Heart left ventricle (tissue), 16 donors: ENCODE measurements at places on chromosomes 12 and 14. TPM values are rescaled to one million over a fixed set of nuclear protein-coding genes. Genes with fewer than 3 reads are reported as not detected.
A peak's percentile ranks its signal among the peaks of the same experiment; 100 is the strongest.

The BDKRB2 gene
- 0.14 TPM for total RNA-seq

The CCDC63 gene
- total RNA-seq, result not detected

DNA sequence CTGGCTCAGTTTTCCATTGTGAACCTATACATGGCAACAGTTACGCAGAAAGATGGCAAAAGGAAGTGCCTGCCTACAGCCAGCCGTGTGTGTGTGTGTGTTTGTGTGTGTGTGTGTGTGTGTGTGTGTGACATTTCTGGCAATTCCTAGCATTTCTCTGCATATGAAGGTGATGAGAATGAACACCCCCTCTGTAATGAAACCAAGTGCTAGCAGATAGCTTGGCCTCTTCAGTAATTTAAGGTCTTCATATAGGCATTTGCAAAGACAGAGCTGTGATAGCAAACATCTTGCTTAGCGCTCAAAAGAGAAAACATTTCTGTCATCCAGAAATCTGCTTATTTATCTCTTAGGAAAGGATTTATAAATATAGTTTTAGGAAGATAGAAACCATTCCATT is 389.1 kb downstream of the AACS start:
- no peak for DNase-seq
- no peak overlapping the region for H3K4me3 ChIP-seq
- H3K27ac ChIP-seq, result no peak overlapping the region
- no peaks in the 10 kb centered on the region for H3K27me3 ChIP-seq
- H3K4me1 ChIP-seq, result no peaks in the 10 kb centered on the region
- H3K36me3 ChIP-seq, result no peaks in the 10 kb centered on the region

DNA sequence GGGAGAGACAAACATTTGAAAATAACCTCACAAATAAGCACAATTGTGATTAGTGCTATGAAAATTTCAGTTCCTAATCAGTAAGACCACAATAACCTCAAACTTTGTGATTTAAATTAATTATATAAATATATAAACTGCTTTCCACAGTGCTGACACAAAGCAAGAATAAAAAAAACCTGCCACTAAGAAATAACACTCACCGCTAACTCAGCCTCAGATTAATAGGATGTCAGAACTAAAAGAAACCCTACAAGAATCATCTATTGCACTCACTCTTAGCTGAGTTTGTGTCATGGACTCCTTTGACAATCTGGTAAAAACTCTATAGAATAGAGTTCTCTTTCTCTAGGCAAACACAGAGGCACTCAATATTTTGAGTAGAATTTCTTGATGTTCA is 68.4 kb downstream of the SLC41A2 start:
- H3K4me1 ChIP-seq, result no peaks in the 10 kb centered on the region
- no peaks in the 10 kb centered on the region for H3K36me3 ChIP-seq
- DNase-seq, result no peak
- no peak overlapping the region for H3K27ac ChIP-seq
- H3K4me3 ChIP-seq, result no peak overlapping the region

GRCh38 chr12:120903412-120904196 is 554 bp downstream of the SPPL3 start:
- DNase-seq, result peak; percentile 74
- H3K4me1 ChIP-seq, result peaks cover 11% of the 10 kb centered on the region
- H3K27ac ChIP-seq, result peak overlapping the region; percentile 86

GRCh38 chr14:92961567-92961855 is 38.6 kb downstream of the CHGA start:
- H3K36me3 ChIP-seq, result peaks cover 35% of the 10 kb centered on the region
- no peak for DNase-seq
- H3K4me1 ChIP-seq, result no peaks in the 10 kb centered on the region
- no peak overlapping the region for H3K4me3 ChIP-seq
- H3K27me3 ChIP-seq, result no peaks in the 10 kb centered on the region
- H3K27ac ChIP-seq, result no peak overlapping the region

The KRT80 gene
- 0.23 TPM for total RNA-seq

GRCh38 chr14:50064993-50065392 is 51.4 kb downstream of the VCPKMT start:
- H3K27ac ChIP-seq, result no peak overlapping the region
- H3K4me3 ChIP-seq, result no peak overlapping the region
- DNase-seq, result no peak

DNA sequence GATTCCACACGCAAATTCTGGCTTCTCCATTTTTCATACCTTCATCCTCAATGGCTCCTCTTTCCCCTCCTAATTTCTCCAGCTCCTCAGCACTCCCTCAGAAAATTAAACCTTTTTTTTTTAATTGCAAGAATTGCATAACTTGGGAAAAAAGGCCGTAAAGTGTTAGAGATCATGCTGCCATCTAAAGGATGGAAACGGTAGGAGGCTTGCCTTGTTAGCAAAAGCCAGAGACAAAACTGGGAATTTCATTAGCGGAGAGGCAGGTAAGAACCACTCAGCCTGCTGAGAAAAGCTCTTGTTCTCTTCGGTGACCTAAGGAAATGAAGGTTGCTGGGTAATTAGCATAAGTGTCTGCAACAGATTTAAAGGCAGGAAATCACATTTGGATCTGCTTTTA is 204.3 kb downstream of the AEBP2 start:
- H3K36me3 ChIP-seq, result no peaks in the 10 kb centered on the region
- no peaks in the 10 kb centered on the region for H3K27me3 ChIP-seq
- H3K4me3 ChIP-seq, result no peak overlapping the region
- no peak overlapping the region for H3K27ac ChIP-seq
- DNase-seq, result no peak
- no peaks in the 10 kb centered on the region for H3K4me1 ChIP-seq

DNA sequence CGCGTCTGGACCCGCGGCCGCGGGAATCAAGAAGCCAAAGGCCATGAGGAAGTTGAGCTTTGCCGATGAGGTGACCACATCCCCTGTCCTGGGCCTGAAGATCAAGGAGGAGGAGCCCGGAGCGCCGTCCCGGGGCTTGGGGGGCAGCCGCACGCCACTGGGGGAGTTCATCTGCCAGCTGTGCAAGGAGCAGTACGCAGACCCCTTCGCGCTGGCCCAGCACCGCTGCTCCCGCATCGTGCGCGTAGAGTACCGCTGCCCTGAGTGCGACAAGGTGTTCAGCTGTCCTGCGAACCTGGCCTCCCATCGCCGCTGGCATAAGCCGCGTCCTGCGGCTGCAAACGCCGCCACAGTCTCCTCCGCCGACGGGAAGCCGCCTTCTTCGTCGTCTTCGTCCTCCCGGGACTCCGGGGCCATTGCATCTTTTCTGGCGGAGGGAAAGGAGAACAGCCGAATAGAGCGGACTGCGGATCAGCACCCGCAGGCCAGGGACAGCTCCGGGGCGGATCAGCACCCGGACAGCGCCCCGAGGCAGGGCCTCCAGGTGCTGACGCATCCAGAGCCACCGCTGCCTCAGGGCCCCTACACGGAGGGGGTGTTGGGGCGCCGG is 1.0 kb downstream of the INSM2 start:
- peaks cover 60% of the 10 kb centered on the region for H3K27me3 ChIP-seq
- H3K27ac ChIP-seq, result no peak overlapping the region
- no peaks in the 10 kb centered on the region for H3K36me3 ChIP-seq
- peaks cover 25% of the 10 kb centered on the region for H3K4me1 ChIP-seq

The HOXC10 gene
- not detected for total RNA-seq

GRCh38 chr12:442235-442884 is 17.4 kb upstream of the B4GALNT3 start:
- H3K27ac ChIP-seq, result no peak overlapping the region
- H3K4me3 ChIP-seq, result no peak overlapping the region
- peaks cover 27% of the 10 kb centered on the region for H3K36me3 ChIP-seq

The TCL1B gene
- total RNA-seq, result not detected

DNA sequence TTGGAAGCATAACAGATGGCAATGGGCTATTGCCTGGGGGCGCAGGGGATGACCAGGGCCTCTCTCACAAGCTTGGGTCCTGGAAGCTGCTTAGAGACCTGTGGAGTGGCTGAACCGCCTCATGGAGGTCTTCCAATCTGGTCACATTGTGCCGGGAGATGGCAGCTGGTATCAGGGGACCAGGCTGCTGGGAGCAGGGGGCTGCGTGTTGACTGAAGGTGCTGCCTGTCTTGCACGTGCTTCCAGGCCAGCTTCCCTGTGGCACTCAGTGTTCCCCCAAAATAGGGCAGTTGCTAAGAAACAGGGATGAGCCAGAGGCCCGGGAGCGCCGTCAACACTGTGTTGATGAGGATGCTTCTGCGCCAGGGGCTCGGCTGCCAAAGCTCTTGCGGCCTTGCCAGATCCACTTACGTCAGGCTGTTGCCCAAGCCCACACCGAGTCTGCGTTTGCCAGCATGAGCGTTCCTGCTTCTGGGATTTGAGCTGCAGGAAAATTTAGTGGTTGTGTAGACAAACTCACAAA is 39.8 kb downstream of the ELK3 start:
- DNase-seq, result peak; percentile 92
- H3K36me3 ChIP-seq, result peaks cover 17% of the 10 kb centered on the region
- H3K4me1 ChIP-seq, result peaks cover 68% of the 10 kb centered on the region
- H3K27ac ChIP-seq, result peak overlapping the region; percentile 54
- H3K27me3 ChIP-seq, result no peaks in the 10 kb centered on the region
- no peak overlapping the region for H3K4me3 ChIP-seq

DNA sequence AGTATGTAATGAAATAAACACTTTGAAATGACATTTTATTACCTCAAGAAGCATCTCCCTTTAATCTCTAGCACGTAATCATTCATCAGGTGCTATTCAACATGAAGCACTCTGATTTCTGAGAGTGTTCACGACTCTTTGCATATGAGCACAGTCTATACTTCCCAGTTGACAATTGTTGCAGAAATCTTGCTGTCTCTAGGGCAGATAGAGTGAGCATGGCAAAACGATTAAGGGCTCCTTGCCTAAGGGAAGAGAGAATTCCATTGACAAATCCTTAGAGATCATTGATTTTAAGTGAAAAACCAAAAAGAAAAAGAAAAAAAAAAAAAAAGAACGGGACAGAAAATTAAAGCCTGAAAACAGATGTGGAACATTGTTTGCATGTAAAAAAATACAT is 107.6 kb downstream of the C12orf50 start:
- no peak overlapping the region for H3K27ac ChIP-seq
- no peak for DNase-seq
- H3K4me3 ChIP-seq, result no peak overlapping the region
- H3K4me1 ChIP-seq, result no peaks in the 10 kb centered on the region

GRCh38 chr12:5432011-5432400 is at the start of gene NTF3:
NTF3 (plus strand) TSS chr12:5432108; CDS start chr12:5432325, 217 bp downstream.
- peak within 1 kb of the TSS; percentile 62 for H3K4me3 ChIP-seq
- H3K36me3 ChIP-seq, result no peaks in the 10 kb centered on the region
- DNase-seq, result no peak

The KRT83 gene
- total RNA-seq, result not detected

DNA sequence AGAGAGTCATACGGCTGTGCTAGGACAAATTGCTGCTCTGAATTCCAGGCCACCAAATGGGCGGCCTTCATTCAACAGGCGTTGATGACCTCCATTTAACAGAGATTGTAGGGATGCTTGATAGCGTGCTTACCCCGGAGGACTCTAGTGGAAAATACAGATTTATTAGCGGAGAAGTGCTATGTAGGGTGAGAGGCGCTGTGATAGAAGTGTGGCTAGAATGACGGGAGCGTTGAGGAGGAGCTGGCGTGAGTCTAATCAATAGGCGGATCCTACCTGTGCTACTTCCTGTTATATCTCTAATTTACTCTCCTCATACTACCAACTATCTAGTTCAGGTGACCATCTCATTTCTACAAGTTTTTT is 668 bp downstream of the MRPS35 start:
- peak overlapping the region; percentile 85 for H3K27ac ChIP-seq
- peaks cover 7% of the 10 kb centered on the region for H3K4me1 ChIP-seq
- peaks cover 14% of the 10 kb centered on the region for H3K36me3 ChIP-seq
- H3K27me3 ChIP-seq, result no peaks in the 10 kb centered on the region
- DNase-seq, result no peak
- peak overlapping the region; percentile 84 for H3K4me3 ChIP-seq

- no peaks in the 10 kb centered on the region for H3K27me3 ChIP-seq
- no peaks in the 10 kb centered on the region for H3K4me1 ChIP-seq
- no peak overlapping the region for H3K4me3 ChIP-seq
- DNase-seq, result no peak
These were observed 14.2 kb upstream of the MYO1A start for GRCh38 chr12:57063991-57064685.

The LAG3 gene
- total RNA-seq, result 0.25 TPM

DNA sequence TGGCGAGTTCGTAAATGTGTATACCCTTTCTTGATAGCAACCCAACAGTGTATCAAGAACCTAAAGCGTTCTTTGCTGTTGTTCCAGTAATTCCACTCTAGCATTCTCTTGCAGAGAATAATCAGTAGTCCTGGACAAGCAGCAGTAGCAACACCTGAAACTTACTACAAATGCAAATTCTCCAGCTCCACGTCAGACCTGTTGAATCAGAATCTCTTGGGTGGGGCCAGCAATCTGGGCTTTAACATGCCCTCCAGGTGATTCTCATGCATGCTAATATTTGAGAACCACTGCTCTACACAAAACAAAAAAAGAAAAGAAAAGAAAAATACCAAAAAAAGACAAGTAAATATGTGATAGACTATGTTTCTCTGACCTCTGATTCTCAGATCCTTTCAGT is 10.1 kb downstream of the PTGDR start:
- H3K4me3 ChIP-seq, result no peak overlapping the region
- no peaks in the 10 kb centered on the region for H3K4me1 ChIP-seq
- H3K27me3 ChIP-seq, result no peaks in the 10 kb centered on the region

The COQ6 gene
- 49.5 TPM for total RNA-seq

The BRF1 gene
- 20.0 TPM for total RNA-seq

- no peak overlapping the region for H3K4me3 ChIP-seq
- H3K27ac ChIP-seq, result peak overlapping the region; percentile 51
- no peaks in the 10 kb centered on the region for H3K27me3 ChIP-seq
- peaks cover 21% of the 10 kb centered on the region for H3K36me3 ChIP-seq
These were observed 309.3 kb downstream of the ITPR2 start for GRCh38 chr12:26523708-26524150.

DNA sequence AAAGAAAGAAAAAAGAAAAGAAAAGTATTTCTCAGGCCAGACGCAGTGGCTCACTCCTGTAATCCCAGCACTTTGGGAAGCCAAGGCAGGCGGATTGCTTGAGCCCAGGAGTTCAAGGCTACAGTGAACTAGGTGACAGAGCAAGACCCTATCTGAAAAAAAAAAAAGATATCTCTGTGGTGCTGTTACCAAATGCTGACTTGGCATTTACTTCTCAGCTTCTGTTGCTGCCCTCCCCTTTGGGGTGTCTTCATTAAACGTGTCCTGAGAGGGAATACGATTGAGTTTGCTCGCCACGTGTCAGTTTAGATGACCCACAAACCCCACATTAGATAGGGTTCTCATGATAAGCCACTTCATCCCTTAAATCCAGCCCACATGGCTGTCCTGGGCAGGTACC is 4.4 kb upstream of the POLR3B start:
- no peak overlapping the region for H3K27ac ChIP-seq
- no peaks in the 10 kb centered on the region for H3K27me3 ChIP-seq
- no peaks in the 10 kb centered on the region for H3K36me3 ChIP-seq
- DNase-seq, result no peak
- no peak overlapping the region for H3K4me3 ChIP-seq

GRCh38 chr12:82279536-82280058 is 78.6 kb downstream of the CCDC59 start:
- no peaks in the 10 kb centered on the region for H3K27me3 ChIP-seq
- no peaks in the 10 kb centered on the region for H3K4me1 ChIP-seq
- H3K36me3 ChIP-seq, result no peaks in the 10 kb centered on the region
- no peak overlapping the region for H3K27ac ChIP-seq
- H3K4me3 ChIP-seq, result no peak overlapping the region
- DNase-seq, result no peak

- H3K27me3 ChIP-seq, result no peaks in the 10 kb centered on the region
- H3K36me3 ChIP-seq, result no peaks in the 10 kb centered on the region
- H3K4me3 ChIP-seq, result no peak overlapping the region
- no peak for DNase-seq
- H3K27ac ChIP-seq, result no peak overlapping the region
- peaks cover 29% of the 10 kb centered on the region for H3K4me1 ChIP-seq
These were observed 9.7 kb downstream of the GLTP start for GRCh38 chr12:109870648-109871047.

The TAS2R50 gene
- total RNA-seq, result not detected

GRCh38 chr14:85333313-85333712 is 196.6 kb upstream of the FLRT2 start:
- no peak overlapping the region for H3K4me3 ChIP-seq
- no peaks in the 10 kb centered on the region for H3K36me3 ChIP-seq
- H3K27ac ChIP-seq, result no peak overlapping the region
- no peak for DNase-seq
- H3K4me1 ChIP-seq, result no peaks in the 10 kb centered on the region
